ENCODE measurements at places on chromosomes 2 and 18.

DNA sequence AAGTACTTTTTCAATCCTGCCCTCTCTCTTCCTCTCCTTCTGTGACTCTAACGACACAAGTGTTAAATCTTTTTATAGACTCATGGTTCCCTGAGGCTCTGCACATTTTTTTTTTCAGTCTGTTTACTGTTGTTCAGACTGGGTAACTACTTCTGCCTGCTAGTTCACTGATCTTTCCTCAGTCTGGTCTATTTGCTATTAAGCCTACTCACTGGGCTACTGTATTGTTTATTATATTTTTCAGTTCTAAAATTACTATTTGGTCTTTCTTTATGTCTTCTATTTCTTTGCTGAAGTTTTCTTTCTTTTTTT lies 21.3 kb downstream of the PPP3R1 start:
- no peak for ATAC-seq

GRCh38 chr2:40177366-40177765 lies 274.5 kb downstream of the SLC8A1 start:
- ATAC-seq = no peak

DNA sequence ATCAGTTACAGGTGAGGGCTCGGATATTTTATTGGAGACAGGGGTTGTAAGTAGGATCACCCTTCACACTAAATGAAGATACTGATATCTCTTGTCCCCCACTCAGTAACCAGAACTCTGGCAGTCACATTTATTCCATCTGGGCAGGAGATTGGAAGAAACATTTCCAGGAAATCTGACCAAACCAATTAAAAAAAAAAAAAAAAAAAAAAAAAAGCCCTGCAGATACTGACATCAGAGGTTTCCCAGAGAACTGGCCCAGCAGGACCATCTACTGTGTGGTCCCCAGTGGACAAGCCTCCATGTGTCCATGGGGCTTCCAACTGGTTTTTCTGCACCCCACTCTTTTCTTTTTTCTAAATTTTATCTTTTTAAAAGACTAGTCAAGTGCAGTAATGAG lies 41.3 kb downstream of the SH2D6 start:
- no peak for ATAC-seq

GRCh38 chr2:223465793-223466192 lies 136.4 kb downstream of the SCG2 start:
- no peak for ATAC-seq

- ATAC-seq = no peak
Observed at GRCh38 chr18:59620381-59620780, 76.8 kb downstream of the CCBE1 start.

DNA sequence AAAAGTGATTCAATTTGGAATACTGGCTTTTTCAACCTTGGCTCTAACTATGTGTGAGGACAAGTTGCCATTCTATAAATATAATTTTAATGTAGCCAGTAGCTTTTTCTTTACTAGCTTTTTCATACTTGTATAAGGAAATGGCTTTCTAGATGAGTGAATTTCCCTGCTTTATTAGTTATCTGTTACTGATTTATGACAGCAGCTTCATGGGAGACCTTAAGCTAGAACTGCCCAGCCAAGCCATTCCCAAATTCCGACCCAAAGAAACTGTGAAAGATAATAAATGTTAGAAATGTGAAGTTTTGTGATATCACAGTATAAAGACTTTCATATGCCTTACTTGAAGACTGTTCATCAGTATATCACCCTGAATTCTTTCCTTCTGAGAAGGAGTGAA lies 32.3 kb downstream of the BABAM2 start:
- ATAC-seq = no peak

- no peak for ATAC-seq
Observed at GRCh38 chr18:46302528-46303485, 198.6 kb downstream of the HAUS1 start.

DNA sequence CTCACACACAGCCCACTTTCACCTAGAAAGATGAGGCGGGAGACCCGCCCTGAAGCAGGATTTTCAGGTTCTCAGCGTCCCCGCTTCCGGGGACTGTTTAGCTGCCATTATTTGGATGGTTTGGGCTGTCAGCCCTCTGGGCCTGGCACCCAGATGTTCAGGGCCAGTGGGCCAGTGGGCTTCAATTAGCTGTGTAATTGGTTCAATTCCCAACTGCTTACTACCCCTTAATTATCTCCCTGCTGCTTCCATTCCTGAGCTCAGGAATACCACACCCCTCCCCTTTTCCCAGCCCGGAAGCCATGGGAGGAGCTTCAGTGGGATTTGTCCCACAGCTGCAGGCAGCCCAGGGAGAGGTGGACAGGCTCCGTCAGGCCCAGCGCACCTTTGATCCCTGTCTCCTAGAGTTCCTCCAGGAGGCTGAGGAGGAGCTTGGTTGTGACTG lies 114.1 kb upstream of the MYCN start:
- ATAC-seq = no peak

DNA sequence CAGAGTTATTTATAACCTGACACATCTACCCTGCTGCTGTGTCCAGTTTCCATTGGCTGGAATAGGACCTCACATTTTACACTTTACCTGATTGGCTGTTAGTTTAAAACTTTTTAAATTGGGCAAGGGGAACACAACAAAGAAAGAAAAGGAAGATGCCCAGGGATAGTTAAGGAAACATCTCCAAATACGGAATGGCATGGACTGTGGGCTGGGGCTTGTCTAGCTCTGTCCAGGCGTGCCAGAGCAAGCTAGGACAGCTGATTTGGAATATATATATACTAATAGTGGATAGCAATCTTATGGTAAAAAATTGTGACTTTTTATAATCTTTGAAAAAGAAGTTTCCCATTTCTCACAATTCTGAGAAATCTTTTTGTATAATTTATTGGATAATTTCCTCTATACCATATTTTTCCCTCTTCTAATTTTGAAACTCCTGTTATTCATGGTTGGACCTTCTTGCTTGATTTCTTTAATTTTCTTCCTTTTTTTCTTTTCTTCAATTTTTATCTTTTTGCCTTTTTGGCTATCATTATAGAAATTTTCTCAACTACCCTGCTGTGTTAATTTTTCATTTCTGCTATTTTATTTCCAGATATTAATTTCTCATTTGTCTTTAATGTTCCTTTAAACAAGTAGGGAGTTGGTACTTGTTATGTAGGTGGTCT lies 55.9 kb downstream of the COMMD1 start:
- no peak for ATAC-seq

GRCh38 chr2:233360771-233361176 lies 6.5 kb downstream of the DGKD start:
- no peak for ATAC-seq

GRCh38 chr2:199535445-199536177 lies 77.9 kb upstream of the SATB2 start:
- no peak for ATAC-seq

- ATAC-seq = no peak
Observed at GRCh38 chr2:106649306-106649705, 162.1 kb downstream of the CD8B2 start.

DNA sequence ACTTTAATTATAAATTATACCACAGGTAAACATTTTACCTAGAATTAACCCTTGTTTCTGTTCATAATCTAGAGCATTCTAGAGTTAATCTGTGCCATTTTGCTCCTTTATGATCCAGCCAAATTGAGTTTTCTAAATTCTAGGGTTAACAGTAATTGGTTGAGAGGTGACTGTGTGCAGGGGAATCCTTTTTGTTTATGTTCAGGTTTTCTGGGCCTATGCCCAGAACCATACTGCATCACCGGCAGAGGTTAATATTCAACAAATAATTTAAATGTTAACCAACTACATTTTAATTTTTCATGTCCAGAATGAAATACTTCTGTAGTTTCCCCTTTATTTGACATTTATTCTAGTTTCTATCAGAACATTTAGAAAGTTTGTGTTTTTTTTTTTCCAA lies 32.3 kb downstream of the CARF start:
- ATAC-seq = no peak

GRCh38 chr2:132521341-132521740 lies 104.7 kb downstream of the GPR39 start:
- ATAC-seq = no peak

GRCh38 chr2:32427672-32428610 lies 71.1 kb downstream of the BIRC6 start:
- no peak for ATAC-seq

DNA sequence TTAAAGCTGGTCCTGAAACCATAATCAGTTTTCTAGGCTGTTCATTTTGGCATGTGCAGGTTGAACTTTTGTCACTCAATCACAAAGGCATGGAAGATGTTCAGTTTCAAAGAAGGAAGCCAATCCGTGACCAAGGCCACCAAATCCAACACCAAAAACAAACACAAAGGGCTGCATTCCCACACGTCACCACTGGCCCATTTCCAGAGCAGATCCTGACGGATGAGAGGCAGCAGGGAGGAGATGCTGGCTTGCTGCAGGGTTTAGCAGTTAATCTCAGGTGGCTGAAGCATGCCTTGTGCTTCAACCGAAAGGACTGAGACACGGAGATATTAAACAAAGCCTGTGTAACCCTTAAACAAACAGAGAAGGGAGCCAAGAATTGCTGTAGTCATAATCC lies 191.9 kb upstream of the CTAGE1 start:
- ATAC-seq = no peak

DNA sequence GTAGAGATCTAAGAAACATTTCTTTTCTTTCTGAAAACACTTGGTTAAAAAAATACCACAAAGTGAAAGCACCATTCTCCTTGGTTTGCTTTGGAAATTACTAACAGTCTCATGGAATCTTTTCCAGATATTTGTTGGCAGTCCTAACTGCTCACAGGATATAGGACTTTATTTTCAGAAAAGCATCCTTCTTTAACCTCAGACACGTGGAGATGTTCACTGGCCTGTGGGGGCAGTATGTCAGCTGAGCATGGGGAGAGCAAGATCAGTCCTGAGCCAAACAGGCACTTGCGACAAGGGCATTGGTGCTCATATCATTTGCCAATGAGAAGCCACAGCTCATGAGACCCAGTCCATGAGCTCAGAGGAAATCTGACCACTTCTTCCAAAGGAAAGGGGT lies 371.9 kb downstream of the NBAS start:
- no peak for ATAC-seq

- ATAC-seq = no peak
Observed at GRCh38 chr2:226728996-226729395, 70.6 kb downstream of the IRS1 start.

GRCh38 chr2:237943395-237944094 lies 23.3 kb upstream of the UBE2F start:
- ATAC-seq = no peak

- no peak for ATAC-seq
Observed at GRCh38 chr18:51666763-51667191, 469.3 kb upstream of the MEX3C start.

Measured in activated T-helper 17 cell treated with anti-CD3 and anti-CD28 coated beads, Interleukin-2, amount 50 U/mL, for 72 hours (primary cell).